ENCODE measurements at places on chromosomes 3 and 15.

DNA sequence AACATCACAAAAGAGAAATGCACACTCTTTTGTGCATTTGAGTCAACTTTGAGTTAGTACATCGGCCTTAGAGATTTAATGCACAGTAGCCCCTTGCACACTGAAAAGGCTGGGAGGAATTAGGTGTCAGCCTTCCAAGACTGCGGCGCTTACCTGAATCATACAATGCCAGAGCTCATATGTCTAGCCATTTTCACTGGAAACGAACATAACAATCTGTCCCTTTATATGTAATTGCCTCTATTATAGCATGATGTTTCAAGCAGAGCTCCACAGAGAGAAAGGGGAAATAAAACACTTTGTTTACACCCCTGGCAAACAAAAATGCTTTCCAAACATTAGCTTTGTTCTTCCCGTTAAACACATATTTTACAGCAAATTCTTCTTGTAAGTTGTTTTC lies 315.7 kb upstream of the SLCO3A1 start:
- DNase-seq = no peak

GRCh38 chr3:30227571-30228301 lies 378.7 kb upstream of the TGFBR2 start:
- no peak for DNase-seq

DNA sequence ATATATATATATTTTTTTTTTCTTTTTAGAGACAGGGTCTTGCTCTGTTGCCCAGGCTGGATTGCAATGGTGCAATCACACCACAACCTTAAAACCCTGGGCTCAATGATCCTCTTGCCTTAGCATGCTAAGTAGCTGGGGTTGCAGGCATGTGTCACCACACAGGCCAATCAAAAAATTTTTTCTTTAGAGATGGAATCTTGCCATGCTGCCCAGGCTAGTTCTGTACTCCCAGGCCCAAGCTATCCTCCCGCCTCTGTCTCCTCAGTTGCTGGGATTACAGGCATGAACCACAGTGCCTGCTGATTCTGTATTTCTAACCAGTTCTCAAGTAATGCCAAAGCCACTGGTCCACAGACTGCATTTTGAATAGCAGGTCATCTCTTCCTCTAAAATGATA lies 291.3 kb upstream of the ZPLD1 start:
- no peak for DNase-seq

- no peak for DNase-seq
These were observed 21.6 kb upstream of the DUSP7 start for GRCh38 chr3:52077925-52078324.

DNA sequence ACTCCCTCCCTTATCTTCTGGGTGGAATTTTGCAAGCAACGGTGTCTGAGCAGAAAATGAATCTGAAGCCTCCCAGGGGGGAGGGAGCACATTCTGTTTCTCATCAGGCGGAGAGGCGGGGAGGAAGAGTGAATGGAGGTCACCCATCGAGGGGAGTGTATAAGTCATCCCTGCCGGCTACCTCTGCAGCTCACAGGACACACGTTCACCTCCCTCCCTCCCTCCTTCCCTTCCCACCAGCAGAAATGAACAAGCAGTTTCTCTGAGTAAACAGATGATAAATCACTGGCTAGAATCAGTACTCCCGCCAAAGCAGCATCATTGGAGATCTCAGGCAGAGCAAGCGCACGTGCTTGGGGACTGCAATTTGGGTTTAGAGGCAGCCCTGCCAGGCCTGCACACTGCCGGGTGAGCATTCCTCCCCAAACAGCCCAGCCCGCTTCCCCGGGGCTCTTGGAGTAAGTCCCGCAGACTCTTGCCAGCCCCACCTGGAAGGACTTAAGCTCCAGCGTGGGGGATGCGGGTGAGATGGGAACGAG lies 38.3 kb downstream of the CPN2 start:
- no peak for DNase-seq

- no peak for DNase-seq
These were observed 19.4 kb upstream of the PTX3 start for GRCh38 chr3:157417247-157417646.

DNA sequence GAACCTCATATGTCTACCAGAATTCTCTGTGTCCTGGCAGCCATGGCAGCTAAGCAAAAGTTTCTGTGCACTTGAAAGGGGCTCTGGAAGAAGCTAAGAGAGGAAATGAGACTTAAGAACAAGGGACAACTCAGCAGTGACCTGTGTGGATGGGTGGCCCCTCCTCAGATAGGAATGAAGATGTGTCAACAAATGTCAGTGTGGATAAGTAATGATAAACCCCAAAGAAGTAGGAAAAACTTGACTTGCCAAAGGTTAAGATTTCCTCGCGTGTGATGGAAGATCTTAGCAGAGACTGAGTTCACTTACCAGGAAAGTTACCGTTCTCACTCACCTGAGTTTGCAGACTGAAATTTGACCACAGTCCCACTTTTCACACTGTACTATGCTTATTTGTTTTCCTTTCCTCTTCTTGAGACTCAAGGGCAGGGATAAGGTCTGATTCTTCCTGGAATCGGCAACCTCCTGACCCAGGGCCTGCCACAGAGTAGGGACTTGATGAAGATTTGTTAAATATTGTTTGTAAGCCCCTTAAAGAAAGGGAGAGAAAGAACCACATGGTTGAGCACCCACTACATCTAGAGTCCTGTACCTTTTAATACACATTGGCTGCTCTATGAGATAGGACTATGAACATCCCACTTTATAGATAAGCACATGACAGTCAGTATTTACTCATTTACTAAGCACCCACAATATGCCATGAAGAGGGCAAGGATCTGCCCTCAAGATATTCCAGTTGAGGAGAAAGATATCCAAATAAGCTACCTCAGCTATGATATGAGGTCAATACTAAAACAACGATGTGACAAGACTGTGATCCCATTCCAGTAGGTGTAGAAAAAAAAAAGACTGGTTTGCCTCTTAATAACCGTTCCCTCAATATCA lies 7.3 kb upstream of the HRH1 start:
- no peak for DNase-seq

GRCh38 chr15:48052946-48053345 lies 67.8 kb upstream of the SLC24A5 start:
- no peak for DNase-seq

GRCh38 chr15:46242935-46243334 lies 608.1 kb downstream of the SQOR start:
- no peak for DNase-seq

GRCh38 chr15:85745023-85745422 lies 49.7 kb downstream of the KLHL25 start:
- no peak for DNase-seq

GRCh38 chr3:64398476-64398875 lies 173.2 kb upstream of the PRICKLE2 start:
- no peak for DNase-seq

DNA sequence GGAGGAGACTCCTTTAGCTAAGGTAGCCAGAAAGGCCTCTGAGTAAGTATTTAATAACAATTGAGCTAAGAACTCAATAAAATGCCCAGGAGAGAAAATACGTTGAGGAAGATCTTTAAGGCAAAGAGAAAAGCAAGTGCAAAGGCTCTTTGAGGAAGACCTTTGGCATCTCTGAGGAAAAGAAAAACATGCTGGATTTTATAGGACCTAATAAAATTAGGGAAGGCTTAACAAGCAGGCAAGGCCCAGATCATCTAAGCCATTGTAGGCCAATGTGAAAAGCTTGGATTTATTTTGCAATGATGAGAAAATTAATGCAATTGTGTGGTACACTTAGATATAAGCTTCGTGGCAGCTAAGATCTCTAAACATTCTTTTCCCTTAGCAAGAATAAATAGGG lies 75.7 kb downstream of the P3H2 start:
- DNase-seq = no peak

DNA sequence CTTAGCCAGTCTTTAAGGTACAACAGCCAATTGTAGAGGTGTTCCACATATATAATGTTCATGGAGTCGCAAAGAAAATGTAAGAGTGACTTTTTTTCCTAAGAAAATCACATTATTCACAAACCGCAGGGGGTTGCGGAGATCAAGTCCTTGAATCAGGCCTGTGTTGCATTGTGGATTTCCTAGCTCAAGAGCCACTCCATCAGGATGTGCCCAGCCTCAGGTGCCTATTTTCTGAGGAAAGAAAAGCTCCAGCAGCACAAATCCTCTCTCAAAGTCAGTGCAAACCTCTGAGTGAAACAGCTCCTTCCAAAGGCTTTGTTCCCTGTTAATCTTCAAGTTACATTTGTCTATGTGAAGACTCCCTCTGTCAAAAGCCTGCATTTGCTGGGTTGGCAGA lies 349.4 kb downstream of the CLSTN2 start:
- DNase-seq = no peak

- DNase-seq = no peak
These were observed 298.9 kb upstream of the RORA start for GRCh38 chr15:61527836-61528580.

GRCh38 chr3:35936571-35936970 lies 297.2 kb downstream of the ARPP21 start:
- no peak for DNase-seq

DNA sequence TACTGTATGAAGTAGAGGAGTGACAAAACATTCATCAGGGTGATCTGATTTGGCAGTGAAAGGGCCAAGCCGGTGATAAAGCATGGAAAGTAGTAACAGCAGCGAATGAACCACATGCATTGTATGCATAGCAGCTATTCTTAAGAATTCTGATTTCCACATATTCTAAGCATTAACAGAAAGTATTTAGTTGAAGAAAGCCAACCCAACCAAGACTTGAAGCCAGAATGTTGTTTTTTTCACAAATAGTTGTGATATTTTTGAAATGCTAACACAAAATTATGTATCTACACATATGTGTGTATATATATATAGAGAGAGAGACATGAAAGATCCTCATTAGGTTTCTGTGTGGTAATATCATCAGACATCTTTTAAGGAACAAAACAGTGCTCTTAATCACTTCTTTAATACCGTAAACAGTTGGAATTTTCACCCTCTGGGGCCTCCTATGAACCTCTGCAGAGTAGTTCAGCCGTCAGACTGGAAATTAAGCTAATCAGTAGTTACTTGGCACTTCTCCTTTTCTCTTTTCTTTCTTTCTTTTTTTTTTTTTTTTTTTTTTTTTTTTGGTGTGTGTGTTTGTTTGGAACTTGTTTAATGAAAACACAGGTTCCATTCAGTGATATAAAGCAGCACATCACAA lies 139.6 kb downstream of the CMSS1 start:
- DNase-seq = no peak

DNA sequence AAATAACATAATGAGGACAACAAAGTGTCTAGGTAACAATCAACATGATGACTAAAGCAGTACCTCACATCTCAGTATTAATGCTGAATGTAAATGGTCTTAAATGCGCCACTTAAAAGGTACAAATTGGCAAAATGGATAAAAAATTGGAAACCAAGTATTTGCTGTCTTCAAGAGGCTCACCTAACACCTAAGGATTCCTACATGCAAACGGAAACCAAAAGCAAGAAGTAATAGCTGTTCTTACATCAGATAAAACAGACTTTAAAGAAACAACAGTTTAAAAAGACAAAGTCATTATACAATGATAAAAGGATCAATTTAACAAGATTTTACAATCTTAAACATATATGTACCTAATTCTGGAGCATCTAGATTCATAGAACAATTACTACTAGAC lies 22.5 kb downstream of the CSNK1G1 start:
- no peak for DNase-seq

- no peak for DNase-seq
These were observed 88.4 kb downstream of the RAP2B start for GRCh38 chr3:153250446-153250845.

- DNase-seq = no peak
These were observed 543.0 kb upstream of the KCNMB2 start for GRCh38 chr3:177992993-177993970.

- no peak for DNase-seq
These were observed 34.4 kb downstream of the TNK2 start for GRCh38 chr3:195873971-195874370.

- DNase-seq = no peak
These were observed 22.8 kb upstream of the SPRED1 start for GRCh38 chr15:38229705-38230310.

GRCh38 chr3:178474526-178474925 lies 61.7 kb upstream of the KCNMB2 start:
- no peak for DNase-seq

DNA sequence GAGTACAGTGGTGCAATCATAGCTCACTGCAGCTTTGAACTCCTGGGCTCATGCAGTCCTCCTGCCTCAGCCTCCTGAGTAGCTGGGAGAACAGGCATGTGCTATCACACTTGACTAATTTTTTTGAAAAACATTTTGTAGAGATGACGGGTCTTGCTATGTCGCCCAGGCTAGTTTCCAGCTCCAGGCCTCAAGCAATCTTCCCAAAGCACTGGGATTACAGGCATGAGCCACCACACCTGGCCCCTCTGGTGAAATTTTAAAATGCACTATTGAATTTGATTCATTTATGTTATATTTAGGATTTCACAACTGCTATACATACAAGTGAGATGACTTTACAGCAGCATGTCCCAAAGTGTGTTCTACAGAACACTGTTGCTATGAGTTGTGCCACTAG lies 50.8 kb upstream of the TPM1 start:
- no peak for DNase-seq

- DNase-seq = no peak
These were observed 163.5 kb downstream of the CNTN4 start for GRCh38 chr3:2262204-2262603.

GRCh38 chr3:99875581-99875928 lies 57.9 kb downstream of the CMSS1 start:
- no peak for DNase-seq

- no peak for DNase-seq
These were observed 122.0 kb upstream of the SLC7A14 start for GRCh38 chr3:170707899-170708298.

GRCh38 chr3:123664753-123665152 lies 79.9 kb upstream of the HACD2 start:
- no peak for DNase-seq

GRCh38 chr3:41035456-41036022 lies 163.8 kb upstream of the CTNNB1 start:
- DNase-seq = no peak

DNA sequence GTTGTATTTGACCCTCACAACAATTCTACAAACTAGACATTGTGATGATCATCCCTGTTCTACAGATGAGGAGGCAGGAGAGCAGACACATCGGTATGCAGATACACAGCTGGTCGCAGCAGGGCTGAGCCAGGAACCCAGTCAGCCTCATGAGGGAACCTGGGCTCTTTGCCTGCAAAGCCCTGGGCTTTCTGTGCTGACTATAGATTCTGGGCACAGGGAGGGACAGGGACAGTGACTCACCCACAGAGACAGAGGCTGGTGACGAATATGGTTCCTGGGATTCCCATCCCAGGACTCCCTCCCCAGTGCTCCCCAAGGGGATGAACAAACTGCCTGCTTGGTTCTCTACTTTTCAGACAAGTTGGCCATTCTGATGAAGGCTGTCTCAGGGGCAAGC lies 3.8 kb upstream of the CAMP start:
- no peak for DNase-seq

- no peak for DNase-seq
These were observed 162.4 kb upstream of the CGNL1 start for GRCh38 chr15:57213862-57214261.

- no peak for DNase-seq
These were observed 249.9 kb downstream of the CACNA2D3 start for GRCh38 chr3:54372232-54372631.

- peak; percentile 10 for DNase-seq
These were observed 626 bp downstream of the SEC62 start for GRCh38 chr3:169966951-169967915.

GRCh38 chr15:88546248-88547129 lies at the start of gene DET1:
Gene DET1 (minus strand): TSS chr15:88546681. CDS start chr15:88531705, 14,976 bp downstream.
- DNase-seq = peak; percentile 97
